ENCODE measurements at places on chromosomes 3 and 15.
A peak's percentile ranks its signal among the peaks of the same experiment; 100 is the strongest.

DNA sequence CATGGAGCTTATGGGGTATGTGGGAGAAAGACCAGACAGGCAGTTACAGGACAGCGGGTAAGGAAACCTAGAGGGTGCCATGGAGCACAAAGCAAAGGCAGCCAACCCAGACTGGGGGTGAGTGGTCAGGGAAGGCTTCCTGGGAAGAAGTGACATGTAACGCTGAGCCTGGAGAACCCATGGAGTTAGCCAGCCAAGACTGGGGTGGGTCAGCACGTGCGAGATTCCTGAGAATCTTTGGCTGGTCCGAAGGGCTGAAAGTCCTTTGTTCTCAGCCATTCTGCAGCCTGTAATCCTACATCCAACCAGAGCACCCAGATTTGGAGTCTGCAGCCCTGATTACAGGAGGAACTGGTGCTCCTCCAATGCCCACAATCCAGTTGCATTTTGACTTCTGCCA, 120.1 kb upstream of the WNT5A start:
- DNase-seq: no peak

DNA sequence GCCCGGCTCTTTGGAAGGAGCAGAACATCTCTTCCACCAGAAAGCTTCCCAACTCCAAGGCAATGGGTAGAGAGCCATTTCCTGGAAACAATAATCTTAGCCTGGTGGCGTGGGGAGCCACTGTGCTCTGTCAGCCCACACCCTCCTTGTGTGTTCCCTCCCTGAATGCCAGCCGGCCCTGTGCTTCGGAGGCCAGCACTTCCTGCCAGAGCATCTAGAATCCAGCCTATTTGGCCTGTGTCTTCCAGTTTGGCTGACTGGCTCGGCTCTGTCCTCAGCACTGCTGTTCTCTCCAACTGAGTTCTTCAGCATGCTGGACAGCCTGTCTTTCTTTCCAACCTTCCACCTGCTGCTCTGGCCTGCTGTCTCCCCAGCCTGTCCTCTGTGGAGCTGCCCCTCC, 349.3 kb downstream of the MFSD1 start:
- DNase-seq: no peak

DNA sequence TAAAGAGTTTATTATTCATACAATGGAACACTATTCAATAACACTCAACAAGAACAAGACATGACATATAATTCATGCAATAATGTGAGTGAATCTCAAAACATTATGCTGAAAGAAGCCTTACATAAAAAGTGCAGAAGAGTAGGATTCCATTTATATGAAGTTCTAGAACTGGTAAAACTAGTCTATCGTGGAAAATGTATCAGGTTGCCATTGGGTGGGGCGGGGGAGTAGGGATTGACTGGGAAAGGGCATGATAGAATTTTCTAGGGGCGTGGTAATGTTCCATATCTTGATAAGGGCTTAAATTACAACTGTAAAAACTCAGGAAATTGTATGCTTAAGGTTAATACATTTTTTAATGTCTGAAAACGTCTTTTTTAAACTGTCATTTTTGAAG, 247.9 kb downstream of the SATB1 start:
- no peak for DNase-seq

DNA sequence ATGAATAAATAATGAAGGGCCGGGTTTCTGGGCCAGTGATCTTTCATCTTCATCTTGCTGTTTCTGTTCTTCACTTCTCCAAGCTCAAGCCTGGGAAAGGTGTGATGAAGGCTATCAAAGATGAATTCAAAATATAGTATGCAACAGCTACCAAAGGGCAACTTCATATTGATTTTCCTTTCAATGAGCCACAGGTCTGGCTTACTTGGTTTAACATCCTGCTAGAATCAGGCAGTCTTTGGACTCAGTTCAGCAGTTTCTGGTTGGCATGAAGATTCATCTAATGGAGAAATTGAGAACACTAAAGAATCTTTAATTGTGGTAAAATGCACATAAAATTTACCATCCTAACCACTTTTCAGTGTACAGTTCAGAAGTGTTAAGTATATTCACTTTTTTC, 43.3 kb downstream of the NFKBIZ start:
- DNase-seq: no peak

DNA sequence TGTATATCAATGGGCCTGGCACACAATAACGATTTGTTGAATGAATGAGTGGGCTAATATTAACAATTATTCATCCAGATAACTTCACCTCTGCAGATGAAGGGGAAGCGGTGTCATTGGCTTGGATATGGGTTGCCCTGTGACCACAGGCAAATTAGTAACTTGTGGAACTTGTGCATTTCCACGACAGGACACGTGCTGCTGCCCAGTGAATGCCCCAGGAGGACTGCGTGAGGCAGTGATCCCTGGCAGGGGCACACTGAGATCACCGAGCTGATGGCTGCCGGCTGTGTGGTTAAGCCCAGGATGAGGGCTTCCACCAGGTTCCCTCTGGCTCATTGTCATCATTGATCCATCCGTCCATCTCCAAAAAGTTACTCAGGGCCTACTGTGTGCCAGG, 84.1 kb upstream of the HACD2 start:
- no peak for DNase-seq

- DNase-seq: no peak
These were observed 3.6 kb downstream of the PDIA3 start for GRCh38 chr15:43749690-43750345.

DNA sequence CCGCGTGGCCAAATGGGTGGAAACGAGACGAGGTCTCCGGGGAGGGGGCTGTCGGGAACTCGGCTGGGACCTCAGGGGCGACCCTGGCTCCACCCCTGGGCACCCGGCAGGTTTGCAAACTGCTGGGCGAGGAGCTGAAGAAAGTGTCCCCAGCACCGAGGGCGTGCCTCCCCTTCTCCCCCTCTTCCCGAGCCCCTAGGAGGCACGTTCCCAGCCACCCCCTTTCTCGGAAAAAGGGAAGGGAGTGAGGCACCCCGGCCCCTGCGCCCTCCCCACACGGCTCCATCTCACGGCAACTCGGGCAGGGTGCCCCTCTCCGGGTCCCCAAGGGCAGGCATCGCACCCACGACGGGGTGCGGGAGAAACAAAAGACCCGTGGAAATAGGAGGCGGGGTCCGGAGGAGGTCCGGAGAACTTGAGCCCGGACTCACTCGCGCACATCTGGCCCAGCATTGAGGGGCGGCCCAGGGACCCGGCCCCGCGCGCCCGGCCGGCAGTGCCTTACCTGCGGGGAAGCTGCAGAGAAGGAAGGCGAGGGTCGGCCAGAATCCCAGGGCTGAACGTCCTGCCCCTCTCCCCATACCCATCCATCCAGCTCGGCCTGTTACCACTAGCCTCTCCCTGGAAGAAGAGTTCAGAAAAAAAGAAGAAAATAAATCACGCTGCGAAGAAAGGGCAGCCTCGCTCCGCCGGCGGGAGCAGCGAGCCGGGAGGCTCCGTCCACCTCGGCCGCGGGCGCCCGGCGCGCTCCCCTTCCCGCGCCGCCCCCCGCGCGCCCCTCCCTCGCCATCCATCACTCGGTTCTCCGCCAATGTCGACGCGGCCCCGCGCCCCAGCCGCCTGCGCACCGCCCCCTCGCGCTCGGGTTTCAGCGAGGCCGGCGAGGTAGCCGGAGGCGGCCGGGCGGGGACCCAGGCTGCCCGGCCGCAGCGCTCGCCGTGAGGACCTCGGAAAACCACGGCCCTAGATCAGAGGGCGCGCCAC, 16.3 kb downstream of the RGMA start:
- DNase-seq: peak; percentile 91

- no peak for DNase-seq
These were observed 11.1 kb upstream of the THUMPD3 start for GRCh38 chr3:9351709-9352126.

- DNase-seq: no peak
These were observed 2.6 kb downstream of the PPM1M start for GRCh38 chr3:52248165-52248541.

GRCh38 chr3:192943393-192943792, 25.7 kb upstream of the MB21D2 start:
- DNase-seq: no peak

GRCh38 chr3:69283496-69283895, 102.4 kb downstream of the FRMD4B start:
- DNase-seq: no peak

- no peak for DNase-seq
These were observed 8.8 kb upstream of the TBC1D23 start for GRCh38 chr3:100252001-100252400.

GRCh38 chr3:99747915-99748314, 69.7 kb upstream of the CMSS1 start:
- no peak for DNase-seq

DNA sequence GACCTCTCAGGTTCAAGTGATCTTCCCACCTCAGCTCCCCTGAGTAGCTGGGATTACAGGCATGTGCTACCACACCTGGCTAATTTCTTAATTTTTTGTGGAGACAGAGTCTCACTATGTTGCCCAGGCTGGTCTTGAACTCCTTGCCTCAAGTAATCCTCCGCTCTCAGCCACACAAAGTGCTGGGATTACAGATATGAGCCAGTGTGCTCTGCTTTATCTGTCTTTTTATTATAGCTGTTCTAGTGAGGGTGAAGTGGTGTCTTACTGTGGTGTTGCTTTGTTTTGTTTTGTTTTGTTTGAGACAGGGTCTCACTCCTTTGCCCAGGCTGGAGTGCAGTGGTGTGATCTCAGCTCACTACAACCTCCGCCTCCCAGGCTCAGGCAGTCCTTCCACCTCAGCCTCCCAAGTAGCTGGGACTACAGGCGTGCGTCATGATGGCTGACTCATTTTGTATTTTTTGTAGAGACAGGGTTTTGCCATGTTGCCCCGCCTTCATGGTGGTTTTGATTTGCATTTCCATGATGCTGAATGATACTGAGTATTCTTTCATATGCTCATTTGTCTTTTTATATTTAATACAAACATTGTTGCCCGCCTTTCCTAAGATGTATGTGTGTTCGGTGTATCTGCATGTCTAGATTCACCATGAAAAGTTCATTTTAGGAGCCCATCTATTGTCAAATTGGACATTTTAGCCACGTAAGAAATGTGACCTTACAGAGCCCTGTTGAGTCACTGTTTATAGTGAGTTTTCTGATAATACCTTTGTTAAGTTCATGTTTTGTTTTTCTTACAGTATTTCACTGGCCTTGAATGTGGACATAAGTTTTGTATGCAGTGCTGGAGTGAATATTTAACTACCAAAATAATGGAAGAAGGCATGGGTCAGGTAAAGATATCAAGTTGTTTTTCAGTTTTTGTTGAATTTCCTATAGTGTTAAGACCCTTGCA, 80.6 kb downstream of the ARIH1 start:
- no peak for DNase-seq
